Activated T-helper 17 cell treated with anti-CD3 and anti-CD28 coated beads, Interleukin-2, amount 50 U/mL, for 72 hours (primary cell): ENCODE measurements at places on chromosomes 16 and 17. TPM values are rescaled to one million over a fixed set of nuclear protein-coding genes. Genes with fewer than 3 reads are reported as not detected.

DNA sequence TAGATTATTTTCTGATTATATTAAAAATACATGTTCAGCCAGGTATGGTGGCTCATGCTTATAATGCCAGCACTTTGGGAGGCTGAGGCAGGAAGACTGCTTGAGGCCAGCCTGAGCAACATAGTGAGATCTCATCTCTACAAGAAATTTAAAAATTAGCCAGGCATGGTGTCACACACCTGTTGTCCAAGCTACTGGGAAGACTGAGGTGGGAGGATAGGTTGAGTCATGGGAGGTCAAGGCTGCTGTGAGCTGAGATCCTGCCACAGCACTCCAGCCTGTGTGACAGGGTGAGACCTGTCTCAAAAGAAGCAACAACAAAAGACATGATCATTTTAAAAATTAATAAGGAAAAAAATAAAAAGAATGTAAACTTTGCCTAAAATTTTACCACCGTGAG is 40.7 kb downstream of the PRAC1 start:
- no peak for ATAC-seq

Gene CFAP97D1
- not detected for total RNA-seq

Gene TMEM235
- total RNA-seq: not detected

Gene ODAD4
- total RNA-seq: 0.63 TPM

- ATAC-seq: no peak
These were observed 68.8 kb downstream of the MRC2 start for GRCh38 chr17:62696256-62696655.

Gene SMIM22
- total RNA-seq: not detected

GRCh38 chr17:18229254-18229653 is 3.8 kb downstream of the LLGL1 start:
- no peak for ATAC-seq

Gene APOBR
- total RNA-seq: 4.3 TPM

GRCh38 chr16:54397190-54397835 is 110.7 kb upstream of the IRX3 start:
- no peak for ATAC-seq

DNA sequence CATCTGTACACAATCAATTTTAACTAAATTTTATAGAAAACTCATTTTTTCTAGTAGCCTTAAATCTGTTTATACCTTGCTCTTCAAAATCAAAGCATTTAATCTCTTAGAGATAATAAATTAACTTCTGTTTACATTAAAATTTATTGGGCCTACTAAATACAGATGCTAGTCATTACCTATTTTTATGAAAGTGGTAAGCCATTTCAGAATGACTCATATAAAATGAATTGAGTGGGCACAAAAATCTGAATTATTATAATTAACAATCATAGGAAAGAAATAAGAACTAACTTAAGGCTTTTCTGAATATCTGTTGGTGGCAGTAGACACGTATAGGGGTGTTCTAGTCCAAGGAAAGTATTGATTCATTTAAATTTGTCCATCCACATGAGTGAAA is 157.9 kb downstream of the KCNJ2 start:
- no peak for ATAC-seq

GRCh38 chr17:79833110-79833450 is 6.2 kb downstream of the CBX4 start:
- no peak for ATAC-seq

Gene ZNF385C
- 0.15 TPM for total RNA-seq

Gene LITAFD
- total RNA-seq: not detected

DNA sequence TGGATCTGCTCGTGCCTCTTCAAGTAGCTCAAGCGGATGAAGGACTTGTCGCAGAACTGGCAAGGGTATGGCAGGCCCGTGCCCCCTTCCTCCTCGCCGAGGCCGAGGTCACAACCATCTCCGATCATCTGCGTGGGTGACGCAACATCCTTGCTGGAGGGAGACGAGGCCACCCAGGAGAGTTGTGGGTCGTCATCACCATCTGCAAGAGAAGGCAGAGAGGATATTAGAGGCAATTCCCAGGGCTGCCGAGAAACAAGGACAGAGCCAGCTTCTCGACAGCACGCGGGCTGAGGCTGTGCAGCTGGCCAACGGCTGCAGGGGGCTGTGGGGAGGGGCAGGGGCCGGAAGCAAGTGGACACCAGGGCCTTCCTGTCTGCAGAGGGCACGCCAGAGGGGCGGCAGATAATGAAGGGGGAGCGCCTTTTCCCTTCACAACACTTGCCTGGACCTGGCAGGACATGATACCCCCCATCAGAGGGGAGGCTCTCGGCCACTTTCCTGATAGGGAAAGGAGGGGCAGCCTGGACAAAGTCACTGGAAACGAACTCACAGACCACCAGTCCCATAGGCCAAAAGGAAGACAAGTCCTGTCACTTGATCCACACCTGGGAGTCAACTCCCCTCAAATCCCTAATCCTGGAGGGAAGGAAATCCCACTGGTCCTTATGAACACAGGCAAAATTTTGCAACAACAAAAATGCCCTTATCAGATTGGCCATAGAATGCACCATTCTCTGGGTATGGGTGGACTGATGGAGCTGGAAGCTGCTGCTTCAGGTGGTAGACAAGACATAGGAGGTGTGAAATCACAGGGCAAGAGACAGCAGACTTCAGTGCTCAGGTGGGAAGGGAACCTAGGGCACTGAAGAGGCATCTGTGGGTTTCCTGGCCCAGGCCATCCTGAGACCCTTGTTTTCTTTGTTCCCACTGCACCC is 217.0 kb downstream of the ZNF423 start:
- ATAC-seq: no peak

Gene C1QL1
- 0.34 TPM for total RNA-seq

GRCh38 chr17:80034791-80035686 is 633 bp downstream of the TBC1D16 start:
- ATAC-seq: peak; percentile 14

Gene MYO15A
- 1.0 TPM for total RNA-seq

DNA sequence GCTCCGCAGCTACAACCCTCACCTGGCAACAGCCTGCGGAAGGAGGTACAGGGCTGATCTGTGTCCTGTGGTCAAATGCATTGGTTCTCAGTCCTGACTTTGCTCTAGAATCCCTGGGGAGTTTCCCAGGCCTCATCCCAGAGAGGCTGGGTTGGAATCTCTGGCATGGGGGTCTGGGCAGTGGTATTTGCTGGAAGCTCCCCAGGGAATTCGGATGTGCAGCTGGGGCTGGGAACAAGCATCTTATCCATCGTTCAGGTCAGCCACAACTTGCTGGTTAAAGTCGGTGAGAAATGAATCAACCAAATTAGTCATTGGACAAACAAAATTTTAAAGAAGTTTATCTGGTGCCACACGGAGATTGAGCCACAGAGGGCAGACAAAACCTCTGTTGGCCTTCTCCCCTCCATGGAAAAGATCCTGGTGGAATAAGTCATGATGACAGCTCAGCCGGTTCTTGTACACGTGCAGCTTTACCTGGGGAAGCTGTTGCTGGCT is 231.2 kb downstream of the FOXL1 start:
- ATAC-seq: no peak

DNA sequence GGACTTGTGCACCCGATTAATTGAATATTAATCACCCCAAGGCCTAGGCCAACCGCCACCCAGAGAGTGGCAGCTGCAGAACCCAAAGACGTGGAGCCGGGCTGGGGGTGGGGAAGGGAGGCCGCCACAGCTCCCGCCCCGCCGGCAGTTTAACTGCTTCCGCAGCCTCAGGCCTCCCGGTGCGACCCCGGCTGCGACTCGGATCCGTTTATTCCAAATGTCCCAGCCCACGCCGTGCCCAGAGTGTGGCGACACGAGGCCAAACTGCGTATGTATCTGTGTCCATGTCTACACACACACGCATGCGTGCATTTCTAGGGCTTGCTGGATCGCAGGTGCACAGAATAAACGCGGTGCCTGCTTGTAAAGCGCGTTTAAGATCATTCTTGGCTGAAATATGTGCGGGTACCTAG is 802 bp upstream of the TOB1 start:
- peak; percentile 23 for ATAC-seq

- ATAC-seq: no peak
These were observed 9.2 kb downstream of the SYT17 start for GRCh38 chr16:19177111-19177739.

Gene CCL16
- total RNA-seq: not detected

Gene CBX1
- total RNA-seq: 30.0 TPM

Gene ZDHHC7
- 25.2 TPM for total RNA-seq

DNA sequence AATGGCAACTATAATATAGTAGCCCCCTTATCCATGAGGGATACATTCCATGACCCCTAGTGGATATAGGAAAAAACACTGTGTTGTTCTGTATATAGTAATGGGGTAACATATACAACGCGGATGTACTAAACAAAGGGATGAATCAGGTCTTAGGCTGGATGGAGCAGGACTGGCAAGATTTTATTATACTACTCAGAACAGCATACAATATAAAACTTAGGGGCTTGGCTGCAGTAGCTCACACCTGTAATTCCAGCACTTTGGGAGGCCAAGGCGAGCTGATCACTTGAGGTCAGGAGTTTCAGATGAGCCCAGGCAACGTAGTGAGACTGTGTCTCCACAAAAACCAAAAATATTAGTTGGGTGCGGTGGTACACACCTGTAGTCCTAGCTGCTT is 26.8 kb downstream of the VMP1 start:
- no peak for ATAC-seq

DNA sequence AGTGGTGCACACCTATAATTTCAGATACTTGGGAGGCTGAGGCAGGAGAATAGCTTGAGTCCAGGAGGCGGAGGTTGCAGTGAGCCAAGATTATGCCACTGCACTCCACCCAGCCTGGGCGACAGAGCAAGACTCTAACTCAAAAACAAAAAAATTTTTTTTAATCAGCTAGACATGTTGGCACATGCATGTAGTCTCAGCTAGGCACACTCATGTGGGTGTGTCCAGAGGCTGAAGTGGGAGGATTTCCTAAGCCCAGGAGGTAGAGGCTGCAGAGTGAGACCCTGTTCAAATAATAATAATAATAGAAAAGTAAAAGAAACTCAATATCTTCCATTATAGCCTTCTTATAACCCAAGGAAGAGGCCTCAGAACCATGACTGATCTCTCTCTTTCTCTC is 11.5 kb upstream of the ARHGAP17 start:
- no peak for ATAC-seq

DNA sequence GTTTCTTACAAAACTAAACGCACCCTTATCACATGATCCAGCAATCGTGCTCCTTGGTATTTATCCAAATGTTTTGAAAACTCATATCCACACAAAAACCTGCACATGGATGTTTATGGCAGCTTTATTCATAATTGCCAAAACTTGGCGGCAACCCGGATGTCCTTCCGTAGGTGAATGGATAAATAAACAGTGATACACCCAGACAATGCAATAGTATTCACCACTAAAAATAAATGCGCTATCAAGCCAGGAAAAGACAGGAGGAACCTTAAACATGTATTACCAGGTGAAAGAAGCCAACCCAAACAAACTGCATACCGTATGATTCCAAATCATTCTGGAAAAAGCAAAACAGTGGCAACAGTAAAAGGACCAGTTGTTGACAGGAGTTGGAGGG is 10.0 kb downstream of the SPATA32 start:
- ATAC-seq: no peak

Gene HBQ1
- not detected for total RNA-seq

GRCh38 chr17:15963670-15964110 is 18.8 kb downstream of the ADORA2B start:
- ATAC-seq: no peak

GRCh38 chr16:57988929-57989328 is 11.5 kb downstream of the ZNF319 start:
- no peak for ATAC-seq

GRCh38 chr16:78987666-78988065 is 612.9 kb downstream of the MAF start:
- ATAC-seq: no peak

Gene KRT23
- total RNA-seq: 0.50 TPM

Gene HCRT
- not detected for total RNA-seq

Gene NHLRC4
- 1.1 TPM for total RNA-seq

Gene CES4A
- total RNA-seq: 43.5 TPM

GRCh38 chr16:78460428-78460827 is 361.0 kb downstream of the WWOX start:
- no peak for ATAC-seq

Gene TNFRSF17
- not detected for total RNA-seq

GRCh38 chr16:50224286-50224685 is 42.1 kb upstream of the ADCY7 start:
- no peak for ATAC-seq

Gene CLEC3A
- not detected for total RNA-seq

DNA sequence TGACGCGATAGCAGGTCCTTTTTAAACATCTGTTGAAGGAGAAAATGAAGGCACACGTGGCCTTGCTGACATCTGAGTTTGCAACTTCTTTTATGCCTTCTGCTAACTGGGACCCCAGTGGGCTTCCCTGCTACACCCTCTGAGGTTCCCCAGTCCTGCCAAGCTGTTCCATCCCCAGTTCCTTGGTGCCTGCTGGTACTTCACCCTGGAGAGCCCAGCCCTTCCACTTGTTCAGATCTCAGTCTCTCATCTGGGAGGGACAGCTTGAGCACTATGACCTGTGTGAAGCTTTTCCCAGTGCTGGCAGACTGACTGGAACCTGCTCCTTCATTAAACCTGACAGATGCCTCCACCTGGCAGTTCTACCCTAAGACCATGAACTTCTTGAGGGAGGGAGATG is 95.5 kb downstream of the WWOX start:
- no peak for ATAC-seq

Gene MFAP4
- total RNA-seq: not detected

GRCh38 chr16:81623365-81624102 is 155.6 kb upstream of the PLCG2 start:
- ATAC-seq: no peak

DNA sequence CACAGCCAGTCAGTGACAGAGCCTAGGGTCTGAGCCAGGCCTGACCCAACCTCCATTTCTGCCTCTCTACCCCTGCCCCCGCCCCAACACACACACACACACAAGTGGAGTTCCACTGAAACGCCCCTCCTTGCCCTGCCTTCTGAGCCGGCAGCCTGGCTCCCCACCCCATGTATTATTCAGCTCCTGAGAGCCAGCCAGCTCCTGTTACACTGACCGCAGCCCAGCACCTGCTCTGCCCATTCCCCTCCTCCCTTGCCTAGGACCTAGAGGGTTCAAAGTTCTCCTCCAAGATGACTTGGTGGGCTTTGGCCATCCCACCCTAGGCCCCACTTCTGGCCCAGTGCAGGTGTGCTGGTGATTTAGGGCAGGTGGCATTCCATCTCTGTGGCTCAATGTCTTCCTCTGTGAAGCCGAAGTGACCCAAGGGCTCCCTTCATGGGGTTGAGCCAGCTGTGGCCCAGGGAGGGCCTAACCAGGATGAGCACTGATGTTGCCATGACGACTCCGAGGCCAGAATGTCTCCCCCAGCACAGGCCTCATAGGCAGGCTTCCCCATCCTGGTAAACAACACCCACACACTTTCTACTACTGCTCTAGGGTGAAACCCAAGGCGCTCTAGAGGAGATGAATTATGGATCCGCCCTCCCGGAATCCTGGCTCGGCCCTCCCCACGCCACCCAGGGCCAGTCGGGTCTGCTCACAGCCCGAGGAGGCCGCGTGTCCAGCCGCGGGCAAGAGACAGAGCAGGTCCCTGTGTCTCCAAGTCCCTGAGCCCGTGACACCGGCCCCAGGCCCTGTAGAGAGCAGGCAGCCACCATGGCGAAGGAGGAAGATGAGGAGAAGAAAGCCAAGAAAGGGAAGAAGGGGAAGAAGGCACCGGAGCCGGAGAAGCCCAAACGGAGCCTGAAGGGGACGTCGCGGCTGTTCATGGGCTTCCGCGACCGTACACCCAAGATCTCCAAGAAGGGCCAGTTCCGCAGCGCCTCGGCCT is 9.7 kb downstream of the MYO15A start:
- no peak for ATAC-seq

Gene SKAP1
- 71.4 TPM for total RNA-seq
